Left renal pelvis (tissue), 4 donors: ENCODE measurements at places on chromosomes 6 and 20.

DNA sequence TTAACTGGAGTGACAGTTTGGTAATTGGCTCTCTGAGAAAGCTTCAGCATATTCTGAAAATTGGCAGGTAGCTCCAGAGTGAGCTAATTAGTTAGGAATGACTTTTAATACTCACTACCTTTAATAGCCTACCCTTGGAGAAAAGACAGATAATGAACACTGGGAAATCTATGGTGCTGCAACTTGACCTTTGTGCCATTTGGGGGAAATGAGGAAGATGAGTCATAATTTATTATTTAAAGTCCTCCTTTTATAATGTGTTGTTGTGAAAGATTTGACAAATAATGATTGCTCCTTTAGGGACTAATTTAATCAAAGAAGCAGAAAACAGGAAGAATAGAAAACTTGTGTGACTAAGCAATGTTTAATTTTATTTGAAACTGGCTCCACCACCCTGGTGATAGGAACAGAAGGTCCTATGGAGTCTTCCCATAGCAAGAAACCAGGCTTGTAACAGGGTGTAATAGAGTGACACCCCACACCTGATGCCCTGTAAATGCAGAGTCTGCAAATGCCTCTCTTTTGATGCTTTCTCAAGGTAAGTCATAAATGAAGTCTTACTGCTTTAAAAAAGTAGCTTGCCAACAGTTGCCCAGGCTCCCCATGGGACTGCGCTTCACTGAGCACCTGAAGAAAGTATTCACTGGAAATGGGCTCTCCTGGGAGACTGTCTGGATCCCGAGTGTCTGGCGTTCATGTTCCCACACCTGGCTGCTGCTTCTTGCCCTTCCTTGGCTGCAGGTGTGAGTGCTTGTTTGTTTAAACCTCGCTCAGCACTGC is 134.4 kb downstream of the LRRC1 start:
- no peak for DNase-seq

- no peak for DNase-seq
Observed at GRCh38 chr6:139659711-139660110, 285.3 kb upstream of the CITED2 start.

DNA sequence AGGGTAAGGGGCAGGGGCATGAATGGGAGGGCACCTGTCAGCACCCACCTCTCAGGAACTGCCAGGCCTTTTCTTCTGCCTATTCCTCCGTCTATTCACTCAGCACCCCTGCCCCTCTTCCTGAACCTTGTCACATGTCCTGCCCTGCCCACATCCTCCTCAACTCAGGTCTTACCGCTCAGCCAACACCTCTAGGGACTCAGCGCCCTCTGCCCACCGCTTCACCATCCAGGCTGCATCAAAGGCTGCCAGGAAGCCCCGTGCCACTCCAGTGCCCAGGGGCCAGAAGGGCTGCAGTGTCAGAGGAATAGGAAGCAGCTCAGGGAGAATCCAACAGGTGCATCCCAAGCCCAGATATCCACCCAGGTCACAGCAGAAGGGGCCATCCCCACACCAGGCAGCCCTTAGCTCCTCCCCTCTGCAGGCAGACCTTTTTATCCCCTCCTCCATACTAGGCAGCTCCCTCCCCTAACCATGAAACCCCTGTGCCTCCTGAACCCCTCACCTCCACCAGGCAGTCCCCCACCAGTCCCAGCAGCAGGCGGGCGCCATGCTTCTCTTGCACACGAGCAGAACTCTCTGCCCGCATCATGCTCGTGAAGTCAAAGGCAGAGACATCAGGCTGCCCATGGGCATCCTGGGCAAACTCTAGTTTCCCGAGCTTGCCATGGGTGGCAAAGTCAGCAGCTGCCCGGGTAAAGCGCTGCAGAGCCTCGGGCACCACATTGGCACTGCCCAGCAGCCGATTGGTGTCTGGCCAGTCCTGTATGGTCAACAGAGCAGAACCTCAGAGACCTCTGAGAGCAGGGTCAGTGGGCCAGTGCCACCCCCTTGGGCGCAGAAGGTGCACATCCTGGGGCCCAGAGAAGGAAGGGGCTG is 5.5 kb downstream of the MICAL1 start:
- DNase-seq = no peak

DNA sequence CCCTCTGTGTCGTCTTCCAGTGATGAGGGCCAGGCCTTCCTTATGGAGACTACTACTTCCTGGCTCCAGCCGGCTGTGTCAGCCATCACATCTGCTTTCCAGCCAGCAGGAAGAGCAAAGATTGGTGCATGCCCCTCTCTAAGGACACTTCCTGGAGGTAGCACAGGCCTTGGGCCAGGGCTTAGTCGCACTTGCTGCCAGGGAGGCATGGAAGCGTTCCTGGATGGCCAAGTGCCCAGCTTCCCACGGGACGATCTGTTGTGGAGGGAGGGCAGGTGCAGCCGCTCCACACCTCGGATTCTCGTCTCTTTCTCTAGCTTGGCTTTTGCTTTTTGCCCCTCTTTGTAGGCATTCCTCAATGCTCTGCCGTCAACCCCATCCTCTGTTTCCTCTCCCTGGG is 11.9 kb downstream of the ERMARD start:
- DNase-seq = no peak

DNA sequence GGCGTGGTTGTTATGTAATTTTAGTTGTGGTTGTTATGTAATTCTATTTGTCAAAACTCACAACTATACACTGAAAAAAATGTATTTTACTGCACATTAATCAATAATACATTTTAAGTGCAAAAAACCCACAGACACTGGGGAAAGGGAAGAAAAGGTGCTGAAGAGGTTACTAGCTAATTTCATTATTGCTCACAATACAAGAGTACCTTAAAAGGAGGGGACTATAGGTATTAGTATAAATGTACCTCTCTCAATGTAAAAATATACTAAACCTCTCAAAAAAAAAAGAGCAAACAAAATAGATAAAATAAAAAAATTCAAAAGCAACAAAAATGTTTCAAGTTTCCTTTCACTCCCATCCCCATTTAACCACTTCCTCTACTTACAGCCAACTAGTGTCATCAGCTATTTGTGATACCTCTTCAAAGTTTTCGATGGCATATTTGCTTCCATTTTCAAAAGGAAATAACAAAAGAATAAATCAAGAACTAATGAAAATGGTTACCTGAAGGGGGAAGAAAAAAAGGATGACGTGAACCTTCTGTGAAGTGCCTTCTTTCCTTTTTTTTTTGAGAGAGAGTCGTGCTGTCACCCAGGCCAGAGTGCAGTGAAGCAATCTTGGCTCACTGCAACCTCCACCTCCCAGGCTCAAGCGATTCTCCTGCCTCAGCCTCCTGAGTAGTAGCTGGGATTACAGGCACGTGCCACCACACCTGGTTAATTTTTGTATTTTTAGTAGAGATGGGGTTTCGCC is 30.2 kb downstream of the RANBP9 start:
- DNase-seq = no peak

DNA sequence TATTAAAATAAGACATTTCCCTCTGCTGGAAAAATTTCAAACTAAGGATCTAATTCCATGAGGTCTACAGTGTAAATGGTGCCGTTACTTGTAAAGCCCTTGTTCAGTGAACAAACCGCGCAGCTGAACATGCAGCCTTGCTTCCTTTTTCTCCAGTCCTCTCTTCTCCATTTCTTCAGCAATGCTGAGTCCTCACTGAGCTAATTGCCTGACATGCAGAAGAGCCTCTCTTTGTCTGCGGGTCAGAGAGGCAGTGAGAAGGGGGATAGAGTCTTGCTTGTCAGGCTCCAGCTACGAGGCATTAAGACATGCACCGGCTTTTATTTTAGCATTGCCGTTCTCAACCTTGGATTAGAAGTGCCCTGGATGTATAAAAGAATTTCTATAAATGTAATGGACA is 25.7 kb downstream of the ZDHHC14 start:
- no peak for DNase-seq

DNA sequence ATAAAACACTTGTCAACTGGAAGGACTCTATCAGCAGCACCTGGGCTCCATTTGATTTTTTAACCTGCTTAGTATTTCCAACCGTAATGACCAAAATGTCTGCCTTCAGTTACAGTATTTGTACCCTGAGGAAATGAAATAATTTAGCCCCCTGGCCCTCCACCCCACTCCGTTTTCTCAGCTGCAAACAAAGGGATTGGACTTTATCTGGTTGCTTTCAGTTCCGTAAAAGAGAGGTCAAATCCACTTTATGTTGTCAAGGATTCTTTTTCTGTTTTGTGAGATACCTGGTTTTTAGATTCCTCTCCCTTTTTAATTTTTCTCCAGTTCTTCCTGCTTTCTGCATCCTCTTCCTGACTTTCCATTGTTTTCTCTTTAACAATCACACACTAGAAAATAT is 64.4 kb upstream of the BMP2 start:
- DNase-seq = no peak

DNA sequence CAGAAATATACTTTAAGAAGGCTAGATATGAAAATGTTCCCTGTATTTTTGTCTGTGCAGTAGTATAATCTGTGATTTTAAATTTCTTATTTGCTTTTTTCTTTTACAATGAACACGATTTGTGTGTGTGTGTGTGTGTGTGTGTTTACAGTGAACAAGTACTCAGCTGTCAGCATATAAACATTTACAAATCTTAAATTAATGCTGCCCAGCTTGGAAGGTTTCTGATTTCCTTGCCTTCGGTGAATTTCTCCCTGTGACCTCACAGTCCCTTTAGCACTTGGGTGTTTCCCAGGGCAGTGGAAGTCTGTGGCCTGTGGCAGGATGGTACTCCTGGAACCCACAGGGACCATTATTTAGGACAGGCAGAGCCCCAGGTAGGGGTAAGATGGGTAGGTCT is 37.6 kb downstream of the TXLNB start:
- DNase-seq = no peak

GRCh38 chr6:114588726-114589125 is 245.9 kb upstream of the HS3ST5 start:
- DNase-seq = no peak

- no peak for DNase-seq
Observed at GRCh38 chr20:51470499-51470820, 72.1 kb downstream of the NFATC2 start.

GRCh38 chr6:66935612-66936011 is 1228.6 kb upstream of the EYS start:
- no peak for DNase-seq

GRCh38 chr6:153405931-153406330 is 274.8 kb upstream of the RGS17 start:
- DNase-seq = no peak

DNA sequence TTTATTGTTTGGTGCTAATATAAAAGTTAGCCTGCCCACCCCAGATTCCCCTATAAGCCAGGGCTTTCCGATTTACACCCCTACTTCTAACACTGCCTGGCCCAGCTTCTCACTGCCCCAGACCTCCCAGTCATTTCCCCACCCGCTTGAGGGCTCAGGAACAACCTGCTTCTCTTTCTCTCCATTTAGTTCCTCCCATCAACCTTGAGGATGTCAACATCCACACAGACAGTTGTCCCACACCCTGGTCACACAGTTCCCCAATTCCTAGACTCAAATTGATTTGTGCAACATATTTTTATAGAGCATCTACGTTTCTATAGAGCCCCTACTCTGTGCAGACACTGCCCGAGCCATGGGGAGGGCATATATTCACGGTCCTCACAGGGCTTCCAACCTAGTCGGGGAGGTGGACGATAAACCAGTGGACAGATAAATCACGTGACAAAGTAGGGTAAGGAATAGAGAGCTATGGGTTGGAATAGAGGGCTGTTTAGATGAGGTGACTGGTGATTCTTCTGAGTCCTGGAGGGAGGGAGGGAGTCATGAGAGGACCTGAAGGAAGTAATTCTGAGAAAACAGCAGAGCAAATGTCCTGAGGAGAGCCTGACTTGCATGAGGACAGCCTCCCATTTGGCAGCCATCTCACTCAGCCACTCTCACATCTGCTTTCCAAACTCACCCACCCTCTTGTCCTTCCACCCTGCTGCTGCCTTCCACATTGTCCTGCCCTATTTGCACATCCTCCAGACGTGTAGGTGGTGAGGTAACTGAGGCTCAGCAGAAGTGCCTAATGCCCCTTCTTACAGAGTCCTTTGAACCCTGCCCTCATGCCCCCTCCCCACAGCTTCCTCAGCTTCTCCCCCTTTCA is 6.3 kb downstream of the GABRR2 start:
- DNase-seq = no peak

DNA sequence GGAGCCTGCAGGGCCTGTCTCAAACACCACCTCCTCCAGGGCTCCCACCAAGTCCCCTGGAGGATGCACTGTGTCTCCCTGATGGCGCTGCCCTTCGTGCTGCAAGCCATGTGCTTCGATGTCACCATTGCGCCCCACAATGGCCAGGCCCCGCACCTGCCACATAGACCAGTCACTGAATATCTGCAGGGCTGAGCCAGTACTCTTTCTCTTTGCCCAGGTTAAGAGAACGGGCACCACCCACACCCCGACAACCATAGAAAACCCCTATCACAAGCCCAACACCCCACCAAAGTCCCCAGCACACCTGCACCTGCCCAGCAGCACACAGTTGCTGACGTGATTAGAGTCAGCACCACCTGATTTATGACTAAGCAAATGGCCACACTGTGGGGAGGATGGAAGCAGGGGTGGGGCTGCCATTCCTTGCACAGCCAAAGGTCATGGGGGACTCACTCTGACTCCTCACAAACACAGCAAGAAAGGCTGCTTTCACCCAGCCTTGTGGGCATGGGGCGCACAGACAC is 104.3 kb downstream of the SLC23A2 start:
- DNase-seq = no peak

GRCh38 chr20:58583586-58583985 is 67.5 kb upstream of the STX16 start:
- no peak for DNase-seq

DNA sequence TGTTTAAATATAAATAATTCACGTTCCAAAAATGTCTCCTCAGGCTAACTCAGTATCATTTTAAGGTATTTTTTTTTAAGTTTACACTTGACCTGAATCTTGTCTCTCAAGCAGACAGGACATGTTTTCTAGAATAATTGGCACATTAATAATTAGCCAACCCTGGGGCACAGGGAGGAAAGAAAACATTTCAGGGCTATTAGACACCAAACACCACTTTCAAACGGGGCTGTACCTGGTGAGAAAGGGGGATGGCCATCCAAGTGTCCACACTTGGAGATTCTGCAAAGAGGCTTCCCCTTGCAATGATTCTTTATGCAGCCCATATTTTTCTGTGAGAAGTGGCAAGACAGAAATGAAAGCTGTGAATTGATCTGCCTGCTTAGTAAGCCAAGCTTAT is 560.8 kb downstream of the CD109 start:
- DNase-seq = peak; percentile 19

DNA sequence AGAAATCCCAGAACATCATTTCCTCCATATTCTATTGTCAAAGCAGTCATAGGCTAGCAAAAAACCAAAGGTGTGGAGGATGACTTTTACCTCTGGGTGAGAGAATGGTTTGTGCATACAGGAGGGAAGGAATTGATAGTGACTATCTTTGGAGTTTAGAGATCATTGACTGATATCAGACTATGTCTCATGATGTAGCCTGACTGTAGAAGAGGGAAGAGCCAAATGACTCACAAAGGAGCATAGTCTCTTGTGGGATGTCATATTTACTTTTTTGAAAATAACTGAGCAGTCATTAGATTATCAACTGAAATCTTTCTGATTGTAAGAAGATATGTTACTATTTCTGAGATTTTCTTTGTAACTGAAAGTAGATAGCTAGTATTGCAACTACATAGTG is 158.5 kb downstream of the FLRT3 start:
- no peak for DNase-seq
